ENCODE measurements at places on chromosomes 12 and 14.

DNA sequence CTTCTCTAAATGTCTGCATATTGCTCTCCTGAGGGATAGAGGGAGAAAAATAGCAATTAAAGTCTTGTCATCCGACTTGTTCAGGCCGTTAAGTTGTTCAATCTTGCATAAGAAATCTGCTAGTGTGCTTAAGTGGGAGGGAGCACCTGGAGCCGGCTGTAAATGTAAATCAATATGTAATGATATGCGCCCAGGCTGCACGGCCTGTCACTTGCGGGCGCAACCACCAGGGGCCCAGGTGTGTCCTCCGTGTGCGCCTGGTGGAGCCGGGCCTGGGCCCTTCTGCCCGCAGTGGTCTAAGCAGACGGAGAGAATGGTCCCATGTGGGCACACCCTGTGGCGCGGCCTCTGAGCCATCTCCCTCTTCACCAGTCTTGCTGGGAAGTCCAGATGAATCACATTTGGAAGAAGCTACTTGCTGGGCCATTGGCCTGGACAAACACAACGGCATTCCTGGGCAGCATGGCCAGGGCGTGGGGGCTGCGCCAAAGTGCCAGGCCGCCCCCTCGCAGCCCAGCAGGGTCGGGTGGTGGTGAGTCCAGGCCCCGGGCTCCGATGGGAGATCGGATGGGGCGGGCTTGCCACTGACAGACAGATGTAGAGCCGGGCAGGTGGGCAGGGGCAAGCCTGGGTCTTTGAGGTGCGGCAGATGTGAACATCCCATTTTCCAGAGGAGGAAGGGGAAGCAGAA lies 193.3 kb upstream of the C14orf180 start:
- DNase-seq = no peak

GRCh38 chr12:401235-402028 lies at the start of gene CCDC77:
CCDC77 (plus strand) TSS chr12:401644; CDS start chr12:409384, 7,740 bp downstream.
- DNase-seq = peak; percentile 93

- no peak for DNase-seq
These were observed 302.0 kb upstream of the SYT1 start for GRCh38 chr12:78562368-78563205.

DNA sequence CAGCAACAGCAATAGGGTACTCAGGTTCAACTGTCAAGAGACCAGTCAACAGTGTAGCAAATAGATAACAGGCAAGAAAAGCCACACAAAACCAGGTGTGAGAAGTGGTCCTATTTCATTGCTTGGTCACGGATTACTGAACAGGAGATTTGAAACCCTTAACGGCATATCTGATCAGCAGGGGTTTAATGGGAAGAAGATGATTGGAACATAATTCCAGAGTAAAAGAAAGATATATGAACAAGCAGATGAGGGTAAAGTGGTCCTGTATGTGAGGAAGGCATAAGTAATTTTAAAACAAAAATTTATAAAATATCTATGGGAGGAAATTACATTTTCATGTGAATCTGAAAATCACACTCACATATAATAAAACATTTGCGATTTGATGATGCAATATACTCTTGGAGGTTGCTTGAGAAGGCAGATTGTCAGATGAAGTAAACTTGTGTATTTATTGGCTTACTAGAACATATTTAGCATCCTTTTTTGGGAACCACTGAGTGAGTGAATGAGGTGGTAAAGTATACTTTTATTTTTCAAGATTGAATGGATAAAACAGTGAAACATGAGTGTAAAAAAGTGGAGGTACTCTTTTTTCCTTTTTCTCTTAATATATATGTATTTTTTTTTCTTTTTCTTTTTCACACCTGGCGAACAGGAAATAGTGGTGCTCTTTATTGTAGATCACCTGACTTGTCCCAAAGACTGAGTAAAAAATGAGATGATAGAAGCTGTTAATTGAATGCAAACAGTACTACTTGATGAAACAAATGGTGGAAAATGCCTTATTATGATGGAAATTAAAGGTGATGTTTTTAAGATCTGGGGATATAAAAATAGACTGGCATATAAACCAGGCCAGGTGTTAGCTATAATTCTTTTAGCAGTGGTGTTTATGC lies 21.6 kb upstream of the SDR39U1 start:
- DNase-seq = no peak

- no peak for DNase-seq
These were observed 96.5 kb downstream of the ARMH4 start for GRCh38 chr14:58055497-58056010.

DNA sequence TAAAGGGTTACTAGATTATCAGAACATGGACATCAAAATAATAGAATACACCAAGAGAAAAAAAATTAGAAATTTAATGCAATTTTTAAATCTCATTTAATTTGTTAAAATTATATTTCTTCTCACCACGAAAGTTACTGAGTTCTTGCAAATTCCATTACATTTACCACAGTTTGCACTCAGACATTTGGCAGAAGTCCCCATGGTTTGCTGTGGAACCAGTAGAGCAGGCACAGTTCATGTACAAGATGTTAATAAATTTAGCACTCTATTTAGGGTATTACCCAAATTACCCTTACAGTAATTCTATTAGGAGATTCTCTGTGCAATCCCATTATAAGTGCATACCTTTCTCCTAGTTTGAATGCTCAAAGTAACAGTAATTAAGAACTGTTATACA lies 9.7 kb downstream of the SCN8A start:
- DNase-seq = no peak

DNA sequence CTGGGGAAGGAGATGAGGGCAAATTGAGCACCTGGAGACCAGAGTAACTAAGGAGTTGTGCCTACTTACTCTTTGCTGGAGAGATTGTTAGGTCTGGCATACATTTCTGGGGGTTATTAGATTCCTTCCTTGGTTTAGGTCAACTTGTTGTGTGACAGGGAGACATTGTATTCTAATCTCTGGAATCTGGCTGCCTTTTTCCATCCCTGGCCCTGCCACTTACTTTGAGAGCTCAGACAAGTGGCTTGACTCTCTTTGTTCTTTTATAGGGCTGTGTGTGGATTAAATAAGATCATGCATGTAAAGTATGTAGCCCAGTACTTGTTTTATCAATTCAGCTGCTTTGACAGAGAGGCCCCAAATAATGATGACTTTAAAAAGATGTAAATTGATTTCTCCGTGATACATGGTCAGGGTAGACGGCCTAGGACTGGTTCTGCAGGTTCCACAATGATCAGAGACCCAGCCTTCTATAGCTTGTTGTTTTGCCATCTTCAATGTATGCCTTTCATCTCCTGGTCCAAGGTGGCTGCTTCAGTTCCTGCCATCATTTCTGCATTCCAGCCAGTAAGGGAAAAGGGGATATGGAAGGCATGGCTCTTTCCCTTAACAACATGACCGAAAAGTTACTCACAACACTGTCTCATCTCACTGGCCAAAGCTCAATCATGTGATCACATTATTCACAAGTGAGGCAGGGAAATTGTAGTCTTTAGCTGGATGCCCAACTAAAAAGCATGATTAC lies 72.6 kb downstream of the CHST11 start:
- DNase-seq = no peak

DNA sequence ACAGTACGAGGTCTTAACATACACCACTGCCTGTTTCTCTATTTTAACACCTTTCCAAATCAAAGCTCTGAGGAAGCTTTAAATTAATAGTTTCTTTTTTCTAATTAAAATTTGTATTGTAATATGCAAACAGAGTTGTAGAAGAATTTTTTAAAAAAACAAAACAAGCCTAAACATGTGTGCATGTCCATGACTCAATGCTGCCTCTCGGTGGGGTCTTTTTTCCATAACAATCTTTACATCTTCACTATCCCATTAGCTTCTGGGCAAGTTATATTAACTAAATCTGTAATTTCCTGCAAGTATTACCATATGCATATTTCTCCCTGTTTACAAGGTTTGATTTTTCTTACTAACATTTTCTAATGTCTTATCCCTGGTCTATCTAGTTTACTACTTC lies 143.9 kb upstream of the NAV3 start:
- no peak for DNase-seq

- DNase-seq = no peak
These were observed 34.1 kb downstream of the ERGIC2 start for GRCh38 chr12:29346769-29347421.

DNA sequence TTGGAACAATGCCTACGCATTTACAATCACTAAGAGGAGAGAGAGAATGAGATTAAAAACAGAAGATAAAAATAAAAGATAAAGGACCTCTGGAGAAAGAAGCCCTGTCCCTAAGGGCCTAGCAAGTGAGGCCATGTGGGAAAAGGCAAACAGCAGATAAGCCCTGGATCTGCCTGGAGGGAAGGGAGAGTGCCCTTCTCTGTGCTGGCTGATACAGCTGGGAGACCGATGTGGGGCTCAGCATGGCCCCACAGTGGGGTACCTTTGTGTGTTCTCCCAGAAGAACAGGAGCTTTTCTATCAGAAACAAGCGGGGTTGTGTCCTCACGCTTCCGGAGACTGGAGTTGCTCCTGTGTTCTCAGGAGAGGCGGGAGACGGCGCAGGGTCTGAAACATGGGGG lies 59.9 kb downstream of the TMCC3 start:
- no peak for DNase-seq

- no peak for DNase-seq
These were observed 13.5 kb downstream of the AMN1 start for GRCh38 chr12:31715283-31715825.

DNA sequence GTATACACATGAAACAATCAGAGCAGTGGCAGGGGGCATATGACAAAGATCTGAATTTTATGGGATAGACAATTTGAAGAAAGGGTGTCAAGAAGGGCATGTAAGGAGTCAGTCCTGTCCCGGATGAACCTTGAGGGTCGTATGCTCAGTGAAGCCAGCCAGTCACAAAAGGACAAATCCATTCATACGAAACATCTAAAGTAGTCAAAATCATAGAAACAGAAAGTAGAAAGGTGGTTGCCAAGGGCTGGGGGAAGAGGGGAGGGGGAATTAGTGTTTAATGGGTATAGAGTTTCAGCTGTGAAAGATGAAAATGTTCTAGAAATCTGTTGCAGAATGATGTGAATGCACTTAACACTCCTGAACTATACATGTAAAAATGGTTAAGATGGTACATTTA lies 157.5 kb downstream of the TGFB3 start:
- DNase-seq = no peak

DNA sequence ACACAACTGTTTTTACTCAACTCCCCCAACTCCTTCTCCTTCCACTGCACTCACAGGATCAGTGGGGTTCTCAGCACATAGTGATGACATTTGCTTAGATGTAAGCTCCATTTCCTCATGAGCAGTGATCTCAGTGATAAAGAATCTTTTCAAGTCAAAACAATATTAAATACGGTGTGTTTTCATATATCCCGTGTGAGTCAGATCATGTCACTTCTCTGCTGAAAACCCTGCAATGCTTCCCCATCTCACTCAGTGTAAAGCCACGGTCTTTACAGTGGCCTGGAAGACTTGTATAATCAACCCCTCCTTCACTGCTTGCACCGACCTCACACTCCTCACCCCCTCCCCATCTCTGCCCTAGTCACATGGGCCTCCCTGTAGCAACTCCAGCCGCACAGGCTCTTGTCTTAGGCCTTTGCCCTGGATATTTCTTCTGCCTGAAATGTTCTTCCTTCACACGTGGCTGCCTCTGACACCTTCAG lies 149.7 kb upstream of the ARHGAP5 start:
- DNase-seq = no peak

- no peak for DNase-seq
These were observed 248.5 kb downstream of the NELL2 start for GRCh38 chr12:44627387-44628166.

DNA sequence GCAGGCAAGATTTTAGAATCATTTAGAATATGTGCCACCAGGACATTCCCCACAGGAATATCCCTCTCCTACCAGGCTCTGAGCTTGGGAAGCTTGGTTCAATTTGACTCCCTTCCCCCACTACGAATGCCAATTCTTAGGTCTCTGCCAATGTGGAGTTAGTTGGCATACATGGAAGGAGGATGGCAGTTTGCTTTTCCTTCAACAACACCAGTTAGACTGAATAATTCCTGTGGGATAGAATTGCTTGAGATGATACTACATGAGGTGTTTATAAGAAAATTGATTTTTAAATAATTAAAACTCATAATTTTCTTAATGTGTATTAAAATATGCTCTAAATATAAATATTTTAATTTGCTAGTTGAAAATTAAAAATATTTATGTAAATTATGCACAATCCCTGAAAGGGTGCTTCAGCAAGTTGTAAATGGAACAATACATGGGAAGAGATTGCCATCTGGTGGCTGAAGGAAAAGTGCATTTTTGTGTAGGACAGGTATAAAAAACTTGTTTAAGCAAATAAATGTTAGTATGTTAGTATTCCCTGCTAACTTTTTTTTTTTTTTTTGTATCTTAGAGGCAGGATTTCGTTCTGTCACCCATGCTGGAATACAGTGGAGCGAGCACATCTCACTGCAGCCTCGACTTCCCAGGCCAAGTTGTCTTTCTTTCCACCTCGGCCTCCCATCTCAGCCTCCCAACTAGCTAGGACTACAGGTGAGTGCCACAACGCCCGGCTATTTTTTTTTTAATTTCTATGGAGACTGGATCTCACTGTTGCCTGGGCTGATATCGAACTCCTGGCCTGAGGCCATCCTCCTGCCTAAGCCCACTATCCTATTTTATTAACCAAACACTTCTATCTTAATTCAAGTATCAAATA lies 25.8 kb upstream of the STRAP start:
- peak; percentile 78 for DNase-seq

DNA sequence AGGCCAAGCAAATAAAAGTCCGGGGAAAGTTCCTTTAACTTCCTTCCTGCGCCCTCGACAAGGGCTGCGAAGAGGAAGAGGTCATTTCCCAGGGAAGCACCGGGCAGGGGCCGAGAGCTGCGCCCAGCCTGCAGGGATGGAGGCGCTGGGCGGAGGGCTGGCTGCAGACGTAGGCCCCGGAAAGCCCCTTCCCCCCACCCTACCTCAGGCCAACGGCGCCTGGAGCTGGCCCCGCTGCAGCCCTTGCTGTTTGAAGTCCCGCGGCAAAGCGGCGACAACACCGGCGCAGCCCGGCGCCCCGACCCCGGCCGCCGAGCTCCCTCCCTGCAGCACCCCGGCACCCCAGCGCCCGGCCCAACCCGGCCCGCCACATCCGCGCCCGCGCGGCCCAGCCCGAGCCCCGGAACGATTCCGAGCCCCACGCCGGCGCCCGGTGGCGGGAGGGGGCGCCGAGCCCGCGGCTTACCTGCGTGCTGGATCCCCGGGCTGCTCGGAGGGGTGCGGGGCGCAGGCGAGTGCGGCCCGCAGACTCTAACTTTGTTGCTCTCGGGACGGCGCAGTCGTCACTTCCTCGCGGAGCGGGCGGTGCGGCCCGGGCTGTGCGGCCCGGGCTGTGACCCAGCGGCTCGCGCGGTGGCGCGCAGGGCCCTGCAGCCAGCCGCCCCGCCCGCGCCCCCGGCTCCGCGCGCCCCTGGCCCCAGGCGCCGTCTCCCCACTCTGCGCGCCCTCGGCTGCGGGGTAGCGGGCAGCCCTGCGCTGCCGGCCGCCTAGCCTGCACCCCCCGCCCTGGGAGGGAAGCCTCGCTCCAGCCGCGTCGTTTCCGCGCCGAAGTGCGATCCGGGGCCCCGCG lies 64.8 kb upstream of the PTGR2 start:
- peak; percentile 66 for DNase-seq
